Activated CD4-positive, alpha-beta T cell treated with anti-CD3 and anti-CD28 coated beads, Interleukin-10, Interleukin-2, amounts not matched to agents 100 ng/mL and 50 ng/mL, durations not matched to agents 16 hours and 8 hours (primary cell): ENCODE measurements at places on chromosomes 4 and X.

GRCh38 chrX:11481035-11481434 is 184.7 kb downstream of the ARHGAP6 start:
- DNase-seq, result no peak

GRCh38 chrX:13569479-13570260 is at the start of gene EGFL6:
TSS of gene EGFL6 (plus strand) at chrX:13569601. CDS start at chrX:13569862, 261 bp downstream.
- no peak for DNase-seq

GRCh38 chr4:55865228-55865806 is 11.9 kb downstream of the EXOC1 start:
- no peak for DNase-seq

DNA sequence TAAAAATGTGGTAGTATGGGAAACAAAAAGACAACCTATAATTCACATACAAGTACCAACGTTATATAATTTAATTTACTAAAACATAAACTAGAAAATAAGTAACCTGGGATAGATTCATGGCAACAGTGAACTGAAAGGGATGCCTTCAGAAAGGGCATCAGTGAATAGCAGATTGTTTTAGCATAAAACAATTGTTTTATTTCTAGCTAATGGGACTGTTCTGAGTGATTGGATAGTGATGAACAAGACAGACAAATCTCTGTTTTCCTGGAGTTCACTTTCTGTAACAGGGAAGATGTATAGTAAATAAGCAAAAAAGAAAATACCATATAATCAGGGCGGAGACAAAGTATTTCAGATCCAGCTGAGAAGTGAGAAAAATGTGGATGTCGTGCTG is 379.1 kb upstream of the SPOCK3 start:
- no peak for DNase-seq

DNA sequence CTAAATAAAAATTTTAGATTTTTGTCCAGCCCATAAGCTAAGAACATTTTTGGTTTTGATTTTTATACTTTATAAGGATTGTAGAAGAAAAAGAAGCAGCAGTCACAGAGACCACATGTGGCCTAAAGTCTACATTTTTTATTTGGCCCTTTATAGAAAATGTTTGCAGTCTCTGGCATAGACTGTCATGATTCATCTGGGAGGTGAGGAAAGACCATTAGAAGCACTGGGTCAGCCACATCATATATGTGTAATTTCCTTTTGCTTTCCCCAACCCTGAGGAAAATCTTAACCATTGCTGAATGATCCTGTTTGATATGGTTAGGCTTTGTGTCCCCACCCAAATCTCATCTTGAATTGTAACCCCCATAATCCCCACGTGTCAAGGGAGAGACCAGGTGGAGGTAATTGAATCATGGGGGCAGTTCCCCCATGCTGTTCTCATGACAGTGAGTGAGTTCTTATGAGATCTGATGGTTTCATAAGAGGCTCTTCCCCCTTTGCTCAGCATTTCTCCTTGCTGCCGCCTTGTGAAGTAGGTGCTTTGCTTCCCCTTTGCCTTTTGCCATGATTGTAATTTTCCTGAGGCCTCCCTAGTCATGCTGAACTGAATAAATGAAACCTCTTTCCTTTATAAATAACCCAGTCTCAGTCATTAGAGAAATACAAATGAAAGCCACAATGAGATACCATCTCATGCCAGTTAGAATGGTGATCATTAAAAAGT is 12.1 kb upstream of the COPS4 start:
- DNase-seq, result no peak

DNA sequence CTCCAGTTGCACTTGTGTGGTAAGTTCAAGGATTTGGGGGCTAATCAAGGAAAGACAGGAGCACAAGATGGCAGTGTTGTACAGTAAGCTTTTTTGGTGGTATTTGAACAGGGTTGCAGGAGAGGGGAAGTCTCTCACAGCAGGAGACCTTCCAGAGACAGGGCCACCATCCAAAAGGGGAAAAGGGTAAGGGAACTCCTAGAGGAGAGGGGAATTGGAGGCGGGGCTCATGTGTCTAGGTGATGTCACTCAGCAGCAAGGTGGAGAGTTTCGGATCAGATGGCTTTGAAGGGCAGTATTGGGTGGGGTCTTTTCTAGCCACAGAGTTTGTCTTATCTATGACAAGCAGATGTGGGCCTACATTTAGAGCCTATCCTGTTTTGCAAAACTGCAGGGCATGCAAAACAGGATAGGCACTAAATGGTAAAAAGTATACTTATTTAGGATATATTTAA is 13.4 kb upstream of the RNF175 start:
- no peak for DNase-seq

GRCh38 chr4:37858872-37859271 is 32.0 kb upstream of the TBC1D1 start:
- DNase-seq, result no peak

- DNase-seq, result no peak
Measured at GRCh38 chr4:74047152-74047551, 8.7 kb upstream of the CXCL3 start.

DNA sequence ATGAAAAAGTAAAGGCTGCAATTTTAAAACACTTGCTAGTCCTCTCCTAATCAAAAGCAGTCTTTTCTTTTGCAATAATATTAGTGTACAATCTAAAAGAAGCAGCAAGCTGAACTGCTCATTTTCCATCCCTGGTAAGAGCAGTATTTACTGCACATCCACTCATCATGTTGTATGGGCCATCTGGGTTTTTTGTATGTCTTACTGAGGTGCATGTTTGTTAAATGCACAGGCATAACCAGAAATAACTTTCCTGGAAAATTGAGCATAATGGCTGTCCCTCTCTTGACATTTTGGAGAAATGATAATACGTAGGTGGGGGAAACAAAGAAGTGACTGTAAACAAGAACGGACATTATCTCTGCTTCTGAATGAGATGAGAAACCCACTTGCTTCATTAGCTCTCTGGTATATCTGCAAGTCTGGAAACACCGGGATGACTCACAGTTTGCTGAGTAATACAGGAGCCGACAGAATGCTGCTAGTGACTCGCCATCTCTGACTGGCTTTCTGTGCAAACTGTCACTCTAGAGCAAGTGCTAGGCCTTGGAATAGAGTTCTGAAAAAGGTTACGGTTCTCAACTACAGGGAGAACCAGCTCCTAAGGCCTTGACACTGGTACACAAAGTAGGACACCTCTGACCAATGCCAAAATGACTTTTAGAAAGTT is 85.7 kb upstream of the MTM1 start:
- peak; percentile 95 for DNase-seq

- DNase-seq, result no peak
Measured at GRCh38 chr4:19791422-19792123, 460.1 kb upstream of the SLIT2 start.

DNA sequence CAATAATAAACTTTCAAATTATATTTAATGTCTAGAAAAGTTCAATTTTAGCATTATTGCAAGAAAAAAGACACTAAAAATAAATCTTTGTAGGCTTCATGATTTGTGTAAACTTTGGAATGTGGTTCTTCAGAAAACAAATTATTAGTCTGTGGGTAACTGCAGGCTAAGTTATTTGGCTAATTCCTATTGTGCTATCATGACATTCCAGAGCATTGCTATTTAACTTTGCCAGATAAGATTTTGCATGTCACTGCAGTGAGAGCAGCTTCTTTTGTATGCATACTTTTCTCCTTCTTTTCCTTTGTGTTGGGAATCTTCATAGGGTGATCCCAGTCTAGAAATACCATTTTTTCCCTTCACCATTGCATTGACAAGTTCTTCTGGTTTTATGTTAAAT is 130.0 kb downstream of the AWAT2 start:
- DNase-seq, result no peak

DNA sequence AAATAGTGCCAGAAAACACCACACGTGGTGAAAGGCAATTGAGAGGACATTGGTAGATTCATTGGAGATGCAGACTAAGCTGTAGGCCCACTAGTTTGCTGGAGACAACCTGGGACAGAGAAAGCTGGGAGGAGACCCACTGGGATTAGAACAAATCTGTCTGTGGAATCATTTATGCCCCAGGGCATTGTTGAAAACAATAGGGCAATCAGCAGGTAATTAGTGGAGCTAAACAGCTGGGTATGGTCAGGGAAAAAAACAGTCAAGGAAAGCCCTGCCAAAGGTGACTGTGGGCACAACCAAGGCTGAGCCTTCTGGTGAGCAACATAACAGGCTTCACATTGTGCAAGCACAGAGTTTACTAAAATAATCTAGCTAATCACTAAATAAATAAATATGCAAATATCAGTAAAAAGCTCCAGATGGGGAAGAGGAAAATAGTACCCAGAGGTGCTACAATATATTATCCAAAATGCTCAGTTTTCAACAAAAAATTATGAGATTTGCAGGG is 9.0 kb downstream of the TCEAL3 start:
- DNase-seq, result no peak

DNA sequence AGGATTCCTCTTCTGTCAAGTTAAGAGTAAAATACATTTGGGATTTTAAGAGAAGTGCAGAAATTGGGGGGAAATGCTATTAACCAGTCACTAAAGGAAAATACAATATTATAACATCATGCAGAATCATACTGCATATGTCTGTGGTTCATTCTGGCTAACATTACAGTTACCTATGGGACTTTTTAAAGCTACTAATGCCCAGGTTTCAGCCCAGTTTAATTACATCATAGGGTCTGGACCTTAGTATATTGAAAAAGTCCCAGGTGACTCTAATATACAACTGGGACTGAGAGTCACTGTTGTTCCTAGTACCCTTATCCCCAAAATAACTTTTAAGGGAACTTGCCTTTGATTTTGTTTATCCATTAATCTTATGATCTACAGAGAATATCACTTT is 10.0 kb downstream of the ABCE1 start:
- no peak for DNase-seq

DNA sequence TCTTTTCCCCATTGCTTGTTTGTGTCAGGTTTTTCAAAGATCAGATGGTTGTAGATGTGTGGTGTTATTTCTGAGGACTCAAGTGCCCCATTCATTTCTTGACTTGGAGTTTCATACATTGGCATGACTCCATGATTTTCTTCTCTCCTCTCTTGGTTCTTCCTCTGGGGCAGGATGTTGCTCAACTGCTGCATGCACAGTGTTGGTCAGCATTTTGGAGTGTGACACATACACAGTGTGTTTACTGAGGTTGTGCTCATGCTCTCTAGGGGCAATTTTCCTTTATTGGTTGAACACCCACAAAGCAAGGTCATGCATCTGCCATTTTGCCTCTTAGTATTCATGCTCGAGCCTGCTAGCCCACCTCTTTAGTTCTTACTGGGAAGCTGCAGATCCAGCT is 1993.8 kb downstream of the ARAP2 start:
- DNase-seq, result no peak

- DNase-seq, result no peak
Measured at GRCh38 chrX:105006996-105007395, 213.5 kb downstream of the TEX13A start.

GRCh38 chr4:73222466-73223257 is 35.9 kb downstream of the ANKRD17 start:
- peak; percentile 88 for DNase-seq

- DNase-seq, result no peak
Measured at GRCh38 chr4:123516576-123516975, 120.0 kb downstream of the SPRY1 start.

DNA sequence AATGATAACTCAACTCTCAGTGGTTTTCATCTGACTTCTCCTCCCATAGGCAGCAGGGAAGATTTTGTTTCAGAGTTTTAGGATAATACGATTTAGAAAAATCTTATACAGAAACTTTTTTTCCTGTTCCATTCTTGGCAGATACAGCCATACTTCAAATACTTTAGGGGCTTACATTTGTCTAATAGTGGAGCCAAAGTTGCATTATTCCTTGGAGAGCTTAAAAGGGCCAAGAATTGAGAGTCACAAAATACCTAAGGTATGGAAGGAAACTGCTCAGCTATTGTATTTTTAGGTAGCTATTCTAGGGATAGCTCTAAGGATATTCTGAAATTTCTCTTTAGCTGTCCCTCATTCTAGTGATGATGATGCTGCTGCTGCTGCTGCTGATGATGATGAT is 132.9 kb upstream of the PTCHD1 start:
- no peak for DNase-seq

DNA sequence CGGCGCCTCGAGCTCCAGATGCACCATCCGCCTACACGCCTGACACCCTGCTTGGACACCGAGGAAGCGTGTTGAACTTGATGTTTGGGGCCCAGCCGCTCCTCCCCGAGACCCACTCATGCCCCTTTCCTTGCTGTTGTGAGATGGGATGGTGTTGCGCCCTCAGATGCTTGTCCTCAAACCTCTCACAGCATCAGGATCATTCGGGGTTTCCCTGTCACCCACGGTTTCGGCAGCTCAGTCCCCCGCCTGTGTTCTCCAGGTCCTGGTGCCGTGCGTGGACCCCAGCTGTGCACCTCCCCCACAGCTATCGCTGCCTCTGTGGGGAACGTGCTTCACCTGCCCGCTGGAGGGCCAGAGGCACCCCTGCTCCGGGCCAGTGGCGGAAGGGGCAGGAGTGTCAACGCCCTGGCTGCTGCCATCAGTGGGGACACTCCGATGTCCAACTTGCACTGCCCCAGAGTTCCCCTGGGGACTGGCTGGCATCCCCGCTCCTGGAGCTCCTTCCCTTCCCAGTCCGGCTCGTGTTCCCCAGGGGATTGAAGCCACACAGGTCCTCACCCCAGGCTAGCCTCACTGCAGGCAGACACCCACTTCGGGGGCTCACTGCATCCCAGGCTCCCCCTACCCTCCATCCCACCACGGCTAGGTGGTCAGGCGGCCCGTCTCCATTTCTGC is 82.3 kb upstream of the ADRA2C start:
- DNase-seq, result no peak

GRCh38 chr4:168796362-168797106 is 213.5 kb downstream of the CBR4 start:
- no peak for DNase-seq

DNA sequence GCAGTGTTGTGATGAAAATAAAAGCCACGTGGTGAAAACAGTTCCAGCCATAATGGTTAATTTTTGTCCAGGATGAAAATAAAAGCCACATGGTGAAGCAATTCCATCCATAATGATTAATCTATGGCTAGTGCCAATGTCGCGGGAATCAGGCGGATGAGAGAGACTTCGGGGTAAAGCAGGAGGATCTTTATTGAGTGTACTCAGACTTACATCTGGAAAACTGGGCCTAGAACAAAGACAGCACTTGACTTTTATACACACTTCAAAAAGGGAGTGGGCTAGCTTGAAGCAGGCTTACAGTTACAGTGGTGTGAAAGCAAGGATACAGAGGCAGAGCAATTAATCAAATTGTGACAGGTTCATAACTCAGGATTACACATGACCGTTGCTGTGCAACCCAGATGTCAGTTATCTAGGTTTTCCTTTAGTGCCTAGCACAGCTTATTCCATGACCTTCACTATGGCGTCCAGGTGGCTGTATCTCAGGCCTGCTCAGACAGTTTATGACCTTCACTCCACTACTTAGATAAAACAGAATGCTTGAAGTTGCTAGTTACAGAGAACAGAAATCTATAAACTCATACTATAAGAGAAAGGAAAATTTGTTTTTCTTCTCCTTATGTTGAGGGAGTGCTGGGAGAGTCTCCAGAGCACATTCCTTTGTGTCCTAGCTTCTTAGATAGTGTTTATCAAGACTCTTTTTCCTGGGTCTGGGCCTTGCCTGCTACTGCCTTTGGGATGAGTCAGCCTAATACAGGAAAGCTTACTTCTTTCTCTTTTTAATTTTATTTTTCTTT is 5.9 kb upstream of the PLA2G12A start:
- no peak for DNase-seq

GRCh38 chr4:63505714-63506460 is 903.4 kb downstream of the TECRL start:
- DNase-seq, result no peak

- peak; percentile 5 for DNase-seq
Measured at GRCh38 chrX:9327747-9328145, 137.1 kb upstream of the TBL1X start.

GRCh38 chr4:38008571-38009021 is 48.4 kb downstream of the PTTG2 start:
- DNase-seq, result no peak

GRCh38 chr4:16684097-16684496 is 214.3 kb downstream of the LDB2 start:
- DNase-seq, result no peak
